DND-41 (cell line): ENCODE measurements at places on chromosomes 1 and 21.

GRCh38 chr1:178739285-178740045 lies 14.4 kb downstream of the RALGPS2 start:
- no peak for DNase-seq

DNA sequence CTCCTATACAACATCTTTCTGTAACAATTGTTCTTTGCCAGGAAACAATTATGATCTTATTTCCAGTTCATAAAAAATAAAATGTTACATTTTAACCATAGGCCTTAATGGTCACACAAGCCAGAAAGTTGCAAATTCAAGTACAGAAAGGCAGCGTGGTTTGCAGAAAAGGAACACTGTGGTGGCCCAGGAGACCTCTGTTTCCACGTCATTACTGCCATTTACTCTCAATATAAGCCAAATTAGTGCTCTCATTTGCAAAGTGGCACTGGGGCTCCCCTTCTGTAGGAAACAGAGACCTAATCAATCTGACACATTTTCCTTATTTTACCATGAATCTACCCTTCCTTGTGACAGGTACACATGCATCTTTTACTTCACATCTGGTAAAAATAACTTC lies 79.3 kb upstream of the TLR5 start:
- no peak for DNase-seq

GRCh38 chr1:236502972-236503639 lies 20.7 kb upstream of the LGALS8 start:
- DNase-seq = no peak

DNA sequence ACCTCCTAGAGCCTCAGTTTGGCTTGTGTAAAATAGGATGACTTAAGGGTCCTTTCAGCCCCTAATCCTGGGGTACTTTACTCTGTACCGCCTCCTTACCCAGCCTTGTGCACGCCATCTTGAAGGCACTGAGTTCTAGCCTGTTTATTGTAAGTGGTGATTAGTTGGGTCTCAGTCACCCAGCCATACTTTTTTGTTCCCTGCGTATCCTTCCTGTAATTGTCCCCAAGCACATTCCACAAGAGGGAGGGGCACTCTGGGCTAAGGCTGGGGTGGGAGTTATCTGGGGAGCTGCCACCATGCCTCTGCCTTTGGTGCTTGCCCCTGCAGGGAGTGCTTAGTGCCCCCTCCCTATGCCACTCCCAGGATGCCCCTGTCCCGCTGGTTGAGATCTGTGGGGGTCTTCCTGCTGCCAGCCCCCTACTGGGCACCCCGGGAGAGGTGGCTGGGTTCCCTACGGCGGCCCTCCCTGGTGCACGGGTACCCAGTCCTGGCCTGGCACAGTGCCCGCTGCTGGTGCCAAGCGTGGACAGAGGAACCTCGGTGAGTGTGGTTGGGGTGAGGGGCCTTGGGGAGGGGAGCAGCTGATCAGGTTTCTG lies 856 bp downstream of the FDPS start:
- DNase-seq = peak; percentile 33

DNA sequence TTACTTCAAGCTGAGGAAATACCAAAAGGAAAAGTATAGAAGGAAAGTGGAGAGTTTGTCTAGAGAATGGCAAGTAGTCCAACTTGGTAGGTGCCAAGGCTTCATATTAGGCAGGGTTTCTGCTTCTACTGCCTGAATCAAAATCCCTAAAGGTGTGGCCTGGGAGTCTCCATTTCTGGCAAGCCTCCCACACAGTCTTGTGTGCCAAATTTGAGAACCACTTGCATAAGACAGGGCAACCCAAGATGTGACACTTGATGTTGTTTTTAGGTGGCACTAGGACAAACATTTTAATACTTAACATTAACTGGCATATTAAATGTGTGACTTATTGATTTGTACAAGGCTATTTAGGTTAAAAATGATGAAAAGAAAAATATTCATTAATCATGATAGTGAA lies 60.1 kb downstream of the ATG4C start:
- no peak for DNase-seq

GRCh38 chr1:178877896-178878295 lies 7.0 kb upstream of the ANGPTL1 start:
- DNase-seq = no peak

- no peak for DNase-seq
These were observed 33.3 kb upstream of the PGBD5 start for GRCh38 chr1:230459465-230459864.

DNA sequence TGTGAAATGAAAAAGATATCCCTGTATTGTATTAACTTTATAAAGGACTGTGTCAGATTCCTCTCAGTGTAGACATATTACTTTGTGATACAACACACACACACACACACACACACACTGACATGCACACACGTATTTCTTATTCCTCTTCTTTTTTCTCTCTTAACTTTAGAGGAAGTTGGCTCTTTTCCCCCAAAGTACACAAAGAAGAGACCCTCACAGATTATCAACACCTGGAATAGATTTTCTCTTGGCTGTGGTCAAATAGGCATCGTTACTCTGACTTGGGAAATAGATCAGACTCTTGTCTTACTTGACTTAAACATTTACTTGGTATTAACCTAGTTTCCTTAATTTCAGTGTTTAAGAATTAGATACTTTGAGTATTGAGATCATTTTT lies 792.8 kb downstream of the ADGRL2 start:
- DNase-seq = no peak
